ENCODE measurements at places on chromosomes 2 and 18.

- no peak for DNase-seq
These were observed 63.5 kb upstream of the TTN start for GRCh38 chr2:178870703-178871102.

- DNase-seq = no peak
These were observed 98.0 kb downstream of the STPG4 start for GRCh38 chr2:47056868-47057686.

DNA sequence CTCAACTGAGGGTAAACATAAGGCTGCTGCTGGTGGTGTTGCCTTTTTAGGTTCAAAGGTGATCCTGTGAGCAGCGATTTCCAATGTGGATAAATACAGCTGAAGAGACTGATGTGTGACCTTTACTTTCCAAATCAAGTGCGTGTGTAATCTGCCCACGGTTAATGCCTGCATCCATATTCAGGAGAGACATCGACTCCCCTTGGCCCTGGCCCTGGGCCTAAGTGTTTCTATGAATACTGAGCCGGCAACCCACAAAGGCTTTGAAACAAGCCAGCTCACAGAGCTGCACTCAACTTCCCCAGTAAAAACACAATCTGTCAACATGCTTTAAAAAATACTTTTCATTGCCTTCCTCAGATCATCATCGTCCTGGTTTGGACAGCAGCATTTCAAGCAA, 1026.6 kb downstream of the TMEM182 start:
- no peak for DNase-seq

GRCh38 chr2:167212014-167212648, 323.9 kb downstream of the XIRP2 start:
- DNase-seq = peak; percentile 41

- DNase-seq = no peak
These were observed 125.5 kb downstream of the CDH7 start for GRCh38 chr18:65876310-65876709.

- DNase-seq = no peak
These were observed 42.6 kb upstream of the MAP3K20 start for GRCh38 chr2:173033084-173033483.

- no peak for DNase-seq
These were observed 948 bp upstream of the GATA6 start for GRCh38 chr18:22168360-22168921.

DNA sequence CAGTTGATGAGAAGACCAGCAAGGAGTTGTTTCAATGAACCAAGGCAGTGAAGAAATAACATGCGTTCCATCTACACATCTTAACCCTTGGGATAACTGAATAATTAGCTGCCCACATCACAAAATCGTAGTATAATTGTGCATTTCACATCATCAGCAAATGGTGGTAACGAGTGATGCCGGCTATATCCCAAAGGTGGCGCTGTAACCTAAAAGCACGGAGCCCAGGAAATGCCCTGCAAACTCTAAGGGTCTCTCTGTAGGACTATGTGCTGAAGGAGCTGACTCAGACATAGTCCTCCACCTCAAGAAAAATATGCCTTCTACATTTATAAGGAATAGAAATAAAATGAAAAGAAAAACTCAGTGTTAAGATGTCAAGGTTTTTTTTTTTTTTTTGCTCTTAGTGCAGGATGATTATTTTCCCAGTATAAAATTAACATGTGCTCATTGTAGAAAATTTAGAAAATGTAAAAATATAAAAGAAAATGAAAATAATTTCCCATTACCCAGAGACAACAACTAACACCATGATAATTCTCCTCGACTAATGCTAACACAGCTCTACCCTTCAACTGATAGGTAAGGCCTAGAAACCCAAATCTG, 23.1 kb upstream of the DSG3 start:
- no peak for DNase-seq

DNA sequence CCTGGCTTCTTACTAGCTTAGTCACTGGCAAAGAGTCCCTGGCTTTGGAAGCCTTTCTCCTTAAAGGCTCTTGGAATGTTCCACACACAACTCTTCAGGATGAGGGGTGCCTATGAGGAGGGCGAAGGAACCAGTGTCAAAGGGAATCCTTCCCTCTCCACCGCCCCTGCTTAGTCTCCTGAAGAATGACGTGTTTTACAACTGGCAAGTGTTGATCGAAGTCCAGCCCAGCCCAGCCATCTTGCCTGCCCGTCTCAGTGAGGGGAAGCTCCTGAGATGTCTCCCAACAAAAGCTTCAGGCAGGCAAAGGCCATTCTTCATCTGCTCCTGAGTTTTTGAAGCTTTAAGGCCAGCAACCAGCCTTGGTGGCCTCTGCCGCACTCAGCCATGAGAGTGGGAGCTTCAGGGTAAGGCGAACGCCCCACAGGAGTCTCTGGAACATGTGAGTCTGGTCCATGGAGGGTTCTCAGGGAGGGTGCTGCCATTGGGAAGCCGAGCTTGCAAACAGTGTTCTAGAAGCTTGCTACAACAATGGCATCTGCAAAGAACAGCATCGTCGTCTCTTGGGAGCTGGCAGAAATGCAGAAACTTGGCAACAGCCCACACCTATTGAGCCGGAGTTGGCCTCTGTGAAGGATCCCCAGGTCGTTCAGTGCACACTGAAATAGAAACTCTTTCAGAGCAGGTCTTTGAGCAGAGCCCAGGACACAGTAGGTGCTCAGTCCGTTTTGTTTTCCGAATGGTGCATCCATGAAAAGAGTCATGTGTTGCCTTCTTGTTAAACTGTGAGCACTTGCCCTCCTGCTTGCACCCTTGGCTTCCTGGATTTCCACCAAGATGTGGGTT, 220.7 kb downstream of the SEPTIN10 start:
- DNase-seq = no peak

DNA sequence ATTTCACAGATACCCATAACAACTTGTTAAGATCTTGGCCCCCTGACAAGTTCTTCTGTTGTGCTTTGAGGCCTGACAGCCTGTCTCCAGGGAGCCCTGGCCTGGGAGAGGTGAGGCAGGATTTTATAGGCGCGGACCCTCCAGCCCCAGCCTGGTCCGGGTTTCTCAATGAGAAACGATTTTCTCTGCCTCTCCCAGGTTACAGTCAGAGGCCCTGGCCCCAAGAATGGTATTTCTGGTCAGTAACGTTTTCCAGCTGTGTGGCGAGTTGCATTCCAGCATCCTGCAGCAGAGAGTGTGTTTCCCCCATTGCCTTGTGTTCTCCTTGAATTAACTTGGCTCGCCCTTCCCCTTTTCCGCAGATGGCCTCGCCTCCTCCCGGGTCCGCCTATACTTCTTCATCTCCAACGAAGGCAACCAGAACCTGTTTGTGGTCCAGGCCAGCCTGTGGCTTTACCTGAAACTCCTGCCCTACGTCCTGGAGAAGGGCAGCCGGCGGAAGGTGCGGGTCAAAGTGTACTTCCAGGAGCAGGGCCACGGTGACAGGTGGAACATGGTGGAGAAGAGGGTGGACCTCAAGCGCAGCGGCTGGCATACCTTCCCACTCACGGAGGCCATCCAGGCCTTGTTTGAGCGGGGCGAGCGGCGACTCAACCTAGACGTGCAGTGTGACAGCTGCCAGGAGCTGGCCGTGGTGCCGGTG, 3.0 kb downstream of the INHBB start:
- no peak for DNase-seq

- DNase-seq = no peak
These were observed 19.9 kb downstream of the GEMIN6 start for GRCh38 chr2:38797953-38798352.

GRCh38 chr2:191311627-191312026, 66.4 kb downstream of the MYO1B start:
- DNase-seq = no peak

DNA sequence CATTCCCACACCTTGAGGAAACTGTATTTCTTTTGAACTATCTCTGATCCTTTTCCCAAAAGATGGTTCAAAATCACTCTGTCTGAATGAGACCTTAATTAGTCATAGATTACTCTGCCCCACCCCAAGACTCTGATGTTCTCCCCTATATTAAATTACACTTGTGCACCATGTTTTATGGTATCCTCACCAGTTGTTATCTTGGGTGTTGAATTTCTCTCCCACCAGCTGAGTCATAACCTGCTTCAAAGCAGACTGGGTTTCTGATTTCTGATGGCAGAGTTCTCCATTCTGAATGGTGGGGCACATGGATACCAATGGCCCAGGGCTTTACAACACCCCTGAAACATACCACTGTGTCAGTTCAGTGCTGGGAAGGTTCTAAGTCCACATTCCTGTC, 15.0 kb downstream of the CDH20 start:
- no peak for DNase-seq

- no peak for DNase-seq
These were observed 33.9 kb downstream of the TMEM18 start for GRCh38 chr2:643334-643733.

- DNase-seq = no peak
These were observed 165.9 kb upstream of the STON1 start for GRCh38 chr2:48364100-48364499.

GRCh38 chr2:136204971-136205370, 87.0 kb upstream of the CXCR4 start:
- no peak for DNase-seq

DNA sequence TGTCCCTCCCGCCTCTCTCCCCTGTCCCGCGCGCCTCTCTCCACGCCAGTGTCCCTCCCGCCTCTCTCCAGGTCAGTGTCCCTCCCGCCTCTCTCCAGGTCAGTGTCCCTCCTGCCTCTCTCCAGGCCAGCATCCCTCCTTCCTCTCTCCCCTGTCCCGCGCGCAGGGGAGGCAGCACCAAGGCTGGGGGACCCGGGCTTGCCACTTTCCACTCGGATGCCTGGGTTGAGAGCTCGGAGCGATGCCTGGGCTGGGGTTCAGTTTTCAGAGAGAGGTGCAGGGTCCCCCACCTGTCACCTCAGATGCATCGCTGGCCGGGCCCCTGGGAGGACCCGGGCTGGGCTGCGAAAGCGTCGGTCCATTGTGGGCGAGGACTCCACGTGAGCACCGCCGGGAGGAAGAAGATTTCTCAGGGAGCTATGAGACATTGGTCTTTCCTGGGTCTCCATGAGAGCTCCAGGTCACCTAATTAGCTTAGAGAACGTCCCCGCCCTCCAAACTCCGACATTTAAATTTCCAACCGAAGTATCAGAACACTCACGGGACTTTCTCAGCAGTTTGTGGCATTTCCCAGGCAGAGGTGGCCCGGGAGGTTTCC, 2.1 kb downstream of the FBLN7 start:
- no peak for DNase-seq

DNA sequence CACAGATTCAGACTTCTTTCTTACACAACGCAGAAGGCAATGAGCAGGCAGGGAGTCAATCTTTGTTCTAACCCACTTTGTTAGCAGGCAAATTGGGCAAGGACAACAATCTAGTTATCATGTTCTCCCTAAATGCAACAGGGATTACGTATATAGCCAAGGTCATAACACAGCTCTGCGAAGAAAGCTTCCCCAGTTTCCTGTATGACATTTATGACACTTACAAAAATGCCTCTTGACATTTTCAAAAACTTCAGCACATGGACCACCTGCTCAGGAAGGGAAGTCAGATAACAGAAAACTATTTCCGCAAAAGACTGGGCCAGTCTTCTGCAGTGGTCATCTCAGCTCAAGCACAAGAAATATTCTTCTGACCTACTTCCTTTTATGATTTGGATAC, 106.1 kb downstream of the IRS1 start:
- no peak for DNase-seq

Measured in NCI-H2081 treated with DMSO at 0.1 percent for 48 hours (cell line).